Effector memory CD8-positive, alpha-beta T cell (primary cell): ENCODE measurements at places on chromosomes 12 and 14.

GRCh38 chr14:87264272-87264785 lies 728.7 kb downstream of the GALC start:
- DNase-seq: no peak

DNA sequence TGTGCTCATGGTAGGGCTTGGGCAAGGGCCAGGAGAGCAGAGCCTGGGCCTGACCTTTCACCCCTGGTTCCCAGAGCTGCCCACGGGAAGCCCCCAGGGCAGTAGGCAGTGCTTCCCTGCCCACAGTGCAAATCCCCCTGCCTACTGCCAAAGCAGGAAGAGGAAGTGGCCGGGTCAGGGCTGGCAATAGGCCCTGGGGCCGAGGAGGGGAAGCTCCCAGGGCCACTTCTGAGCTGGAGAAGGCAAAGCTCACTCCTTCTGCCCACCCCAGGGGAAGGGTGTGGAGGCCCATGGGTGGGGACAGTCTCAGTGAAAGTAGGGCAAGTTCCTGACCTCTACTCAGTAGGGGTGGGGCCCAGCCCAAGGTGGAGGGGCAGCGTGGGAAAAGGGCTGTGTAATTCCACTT lies 5.4 kb upstream of the NR4A1 start:
- no peak for DNase-seq

GRCh38 chr14:77869340-77869739 lies 69.4 kb downstream of the ADCK1 start:
- DNase-seq: no peak

GRCh38 chr14:24271134-24271833 lies at the start of gene RABGGTA:
TSS of gene RABGGTA (minus strand) at chr14:24271597. CDS start at chr14:24271115, 482 bp downstream.
- DNase-seq: peak; percentile 92

DNA sequence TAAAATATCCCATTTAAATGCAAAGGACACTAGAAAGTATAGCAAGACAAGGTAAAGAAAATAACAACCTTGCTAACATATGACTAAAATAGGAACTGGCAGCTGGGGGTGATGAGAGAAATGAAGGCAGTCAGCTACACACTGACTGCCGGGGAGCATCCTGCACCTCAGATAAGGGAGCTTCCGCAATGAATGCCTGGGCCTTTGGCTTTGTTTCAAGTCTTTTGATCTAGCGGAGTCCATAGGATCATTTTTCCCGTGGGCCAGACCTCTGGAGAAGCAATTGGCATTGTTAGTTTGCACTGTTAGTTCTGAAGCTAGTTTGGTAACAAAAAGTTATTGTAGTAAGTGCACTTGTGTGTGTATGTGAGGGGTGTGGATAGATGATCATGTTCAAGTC lies 639.9 kb downstream of the DIO2 start:
- DNase-seq: no peak

DNA sequence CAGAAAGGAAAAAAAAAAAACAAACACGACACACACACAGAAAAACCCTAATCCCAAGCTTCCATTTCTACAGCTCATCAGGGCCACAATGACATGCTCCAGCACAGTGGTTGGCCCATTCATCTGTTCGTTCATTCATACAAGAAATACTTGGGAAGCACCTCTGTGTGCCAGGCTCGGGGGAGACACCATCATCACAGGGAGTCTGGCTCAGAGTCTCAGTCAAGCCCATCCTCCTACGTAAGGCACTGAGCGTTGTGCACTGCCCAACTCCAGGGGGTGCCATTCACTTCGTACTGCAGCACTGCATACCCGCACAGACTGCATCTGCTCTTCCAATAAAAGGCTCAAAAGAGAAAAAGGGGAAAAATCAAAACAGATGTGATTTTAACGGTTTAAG lies 15.3 kb downstream of the VPS37B start:
- DNase-seq: no peak

DNA sequence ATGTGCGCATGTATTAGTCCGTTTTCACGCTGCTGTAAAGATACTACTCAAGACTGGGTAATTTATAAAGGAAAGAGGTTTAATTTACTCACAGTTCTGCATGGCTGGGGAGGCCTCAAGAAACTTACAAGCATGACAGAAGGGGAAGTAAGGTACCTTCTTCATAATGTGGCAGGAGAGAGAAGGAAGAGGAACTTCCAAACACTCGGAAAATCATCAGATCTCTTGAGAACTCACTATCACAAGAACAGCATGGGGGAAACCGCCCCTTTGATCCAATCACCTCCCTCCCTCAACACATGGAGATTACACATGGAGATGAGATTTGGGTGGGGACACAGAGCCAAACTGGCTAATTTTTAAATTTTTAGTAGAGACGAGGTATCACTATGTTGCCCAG lies 41.8 kb upstream of the SNX6 start:
- DNase-seq: no peak

GRCh38 chr12:6382982-6383381 lies 980 bp upstream of the LTBR start:
- no peak for DNase-seq

GRCh38 chr12:111867531-111867930 lies 25.5 kb downstream of the MAPKAPK5 start:
- DNase-seq: no peak

- DNase-seq: peak; percentile 85
Observed at GRCh38 chr12:9634177-9634803, 26.6 kb upstream of the KLRB1 start.

GRCh38 chr14:64591809-64592208 lies 42.0 kb downstream of the PPP1R36 start:
- DNase-seq: no peak

GRCh38 chr14:74618078-74618952 lies 6.3 kb upstream of the LTBP2 start:
- peak; percentile 85 for DNase-seq
